HuH-7.5 (cell line): ENCODE measurements at places on chromosomes 12 and 14.

DNA sequence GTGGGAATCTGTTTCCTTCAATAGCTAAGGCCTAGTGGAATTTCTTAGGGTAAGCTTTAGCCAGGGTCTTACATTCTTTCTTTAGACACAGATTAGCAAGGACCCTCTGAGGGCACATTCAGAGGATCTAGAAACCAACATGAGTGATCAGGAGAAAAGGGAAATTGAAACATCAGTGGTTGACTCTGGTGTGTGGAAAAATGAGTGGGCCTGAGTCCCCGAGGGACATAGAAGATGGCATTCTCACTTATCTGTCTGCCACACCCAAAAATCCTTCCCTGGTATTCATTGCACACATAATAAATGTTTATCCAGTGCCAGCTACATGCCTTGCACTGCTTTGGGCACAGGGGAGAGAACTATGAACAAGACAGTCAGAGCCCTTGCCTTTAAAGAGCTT is 82.9 kb downstream of the SSPN start:
- DNase-seq, result no peak

DNA sequence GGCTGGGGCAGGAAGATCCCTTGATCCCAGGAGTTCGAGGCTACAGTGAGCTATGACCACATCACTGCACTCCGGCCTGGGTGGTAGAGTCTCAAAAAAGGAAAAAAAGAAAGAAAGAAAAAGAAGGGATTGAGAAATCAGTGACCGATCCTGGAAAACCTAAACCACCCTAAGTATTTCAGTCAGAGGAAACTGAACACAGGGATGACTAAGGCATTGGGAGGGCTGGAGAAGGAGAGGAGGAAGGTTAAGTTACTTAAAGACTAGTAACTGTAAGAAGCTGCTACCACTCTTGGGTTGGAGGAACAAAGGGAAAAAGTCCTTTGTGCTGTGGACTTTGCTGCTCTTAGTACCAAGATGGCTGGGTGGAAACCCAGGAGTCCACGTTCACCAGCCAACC is 10.6 kb downstream of the HHIPL1 start:
- no peak for DNase-seq

DNA sequence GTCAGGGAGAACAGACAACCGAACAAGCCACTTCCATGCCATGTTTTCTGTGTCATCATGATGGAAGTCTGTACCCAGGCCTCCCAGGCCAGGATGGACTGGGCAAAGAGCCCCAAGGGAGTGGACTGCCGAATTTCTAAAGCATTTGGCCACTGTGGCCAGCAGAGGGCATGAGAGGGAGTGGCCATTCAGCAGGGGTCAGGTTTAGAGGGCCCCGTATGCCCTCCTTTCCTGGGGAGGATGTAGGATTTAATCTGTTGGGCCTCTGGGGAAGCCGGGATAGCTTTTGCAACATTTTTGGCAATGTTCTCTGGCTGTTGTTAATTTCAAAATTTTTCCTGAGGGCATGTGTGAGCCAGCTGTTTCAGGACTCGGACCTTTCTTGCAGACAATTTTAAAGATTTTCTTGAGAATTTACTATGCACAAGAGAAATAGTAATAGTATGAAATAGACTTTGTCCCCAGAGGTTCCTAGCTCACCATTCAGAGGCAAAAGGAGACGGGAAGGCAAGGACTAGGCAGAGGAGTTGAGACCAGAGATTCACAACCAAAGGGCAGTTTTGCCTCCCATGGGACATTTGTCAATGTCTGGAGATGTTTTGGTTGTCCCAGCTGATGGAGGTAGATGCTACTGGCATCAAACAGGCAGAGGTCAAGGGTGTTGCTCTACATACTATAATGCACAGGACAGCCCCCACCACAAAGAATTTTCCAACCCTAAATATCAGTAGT is 18.0 kb downstream of the ACACB start:
- DNase-seq, result peak; percentile 65

DNA sequence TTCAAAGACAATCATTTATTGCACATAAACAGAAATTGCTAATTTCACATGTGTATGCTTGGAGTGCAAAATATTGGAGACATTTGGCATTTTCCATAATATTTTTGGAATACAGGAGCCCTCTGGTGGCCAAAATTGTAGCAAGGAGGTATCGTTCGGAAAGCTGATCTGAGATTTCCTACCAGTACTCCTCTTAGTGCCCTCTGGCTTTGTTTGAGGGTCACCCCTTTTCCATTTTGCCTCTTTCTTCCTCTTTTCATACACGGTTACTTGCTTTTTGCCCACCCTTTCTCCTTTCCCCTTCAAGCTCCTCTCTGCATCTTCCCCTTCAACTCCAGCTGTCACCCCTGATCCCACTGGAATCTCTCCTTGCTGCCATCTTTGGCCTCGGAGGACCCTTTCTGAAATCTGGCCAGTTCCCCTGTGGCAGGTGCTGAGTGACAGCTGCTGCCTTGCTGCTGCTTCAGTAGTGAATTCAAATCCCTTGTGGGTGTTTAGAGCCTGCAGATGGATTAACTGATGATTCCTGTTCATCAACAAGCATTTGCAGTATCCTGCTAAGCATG is 164.6 kb upstream of the PARP11 start:
- DNase-seq, result no peak

DNA sequence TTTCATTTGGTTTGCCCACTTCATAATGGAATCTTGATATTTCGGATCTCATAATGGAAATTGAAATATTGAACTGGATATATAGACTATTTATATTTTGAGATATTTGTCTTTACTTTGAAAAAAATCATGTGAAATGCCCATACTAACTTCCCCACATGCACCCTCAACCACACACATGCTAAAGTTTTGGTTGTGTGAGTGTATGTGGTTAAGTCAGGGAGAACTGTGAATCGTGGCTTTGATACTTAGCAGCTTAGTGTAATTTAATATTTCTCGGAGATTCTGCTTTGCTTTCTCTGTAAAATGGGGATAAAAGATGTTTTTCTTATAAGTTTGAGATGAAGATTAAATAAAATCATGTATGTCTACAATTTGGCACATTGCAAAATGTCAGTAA is 162.1 kb downstream of the OTOGL start:
- no peak for DNase-seq

DNA sequence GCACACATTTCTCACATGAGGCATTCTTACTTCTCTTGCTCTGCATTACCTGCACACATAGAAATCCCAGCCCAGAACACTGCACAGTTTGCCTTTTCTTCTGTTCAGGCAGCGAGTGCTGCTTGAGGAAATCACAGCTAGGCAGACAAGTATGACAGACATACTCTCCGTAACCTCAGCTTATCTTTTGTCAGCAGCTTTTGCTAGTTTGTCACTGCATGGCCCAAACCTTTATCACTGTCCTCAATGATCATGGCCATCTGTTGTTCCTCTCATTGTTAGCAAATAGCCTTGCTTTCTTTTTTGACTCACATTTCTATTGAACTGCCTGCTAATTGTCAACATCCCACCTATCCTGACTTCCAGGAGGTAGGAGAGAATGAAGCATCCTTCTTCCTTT is 5.3 kb downstream of the ZNF10 start:
- no peak for DNase-seq

DNA sequence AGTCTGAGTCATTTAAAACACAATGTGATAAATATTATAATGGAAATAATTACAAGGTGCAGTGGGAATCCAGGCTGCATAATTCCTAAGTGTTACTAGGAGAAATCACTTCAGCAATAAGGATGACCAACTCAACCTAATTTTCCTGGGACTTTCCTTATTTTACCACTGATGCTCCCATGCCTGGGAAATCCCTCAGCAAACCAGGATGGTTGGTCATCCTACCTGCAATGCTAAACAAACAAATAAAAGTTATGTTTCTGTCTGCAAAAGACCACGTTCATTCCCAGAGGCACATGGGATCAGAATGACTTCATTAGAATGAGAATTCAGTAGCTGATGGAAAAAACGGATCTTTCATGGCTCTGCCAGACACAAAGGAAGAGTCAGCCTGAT is 130.8 kb upstream of the RAP1B start:
- no peak for DNase-seq

- no peak for DNase-seq
Observed at GRCh38 chr14:74959596-74960180, 4.3 kb upstream of the PGF start.

- no peak for DNase-seq
Observed at GRCh38 chr14:99734406-99735051, 50.4 kb downstream of the CYP46A1 start.

- no peak for DNase-seq
Observed at GRCh38 chr14:34329301-34329700, 132.7 kb downstream of the SPTSSA start.

- DNase-seq, result no peak
Observed at GRCh38 chr12:88756153-88756552, 175.9 kb upstream of the KITLG start.

GRCh38 chr12:39272871-39273655 is 169.9 kb downstream of the KIF21A start:
- peak; percentile 13 for DNase-seq

DNA sequence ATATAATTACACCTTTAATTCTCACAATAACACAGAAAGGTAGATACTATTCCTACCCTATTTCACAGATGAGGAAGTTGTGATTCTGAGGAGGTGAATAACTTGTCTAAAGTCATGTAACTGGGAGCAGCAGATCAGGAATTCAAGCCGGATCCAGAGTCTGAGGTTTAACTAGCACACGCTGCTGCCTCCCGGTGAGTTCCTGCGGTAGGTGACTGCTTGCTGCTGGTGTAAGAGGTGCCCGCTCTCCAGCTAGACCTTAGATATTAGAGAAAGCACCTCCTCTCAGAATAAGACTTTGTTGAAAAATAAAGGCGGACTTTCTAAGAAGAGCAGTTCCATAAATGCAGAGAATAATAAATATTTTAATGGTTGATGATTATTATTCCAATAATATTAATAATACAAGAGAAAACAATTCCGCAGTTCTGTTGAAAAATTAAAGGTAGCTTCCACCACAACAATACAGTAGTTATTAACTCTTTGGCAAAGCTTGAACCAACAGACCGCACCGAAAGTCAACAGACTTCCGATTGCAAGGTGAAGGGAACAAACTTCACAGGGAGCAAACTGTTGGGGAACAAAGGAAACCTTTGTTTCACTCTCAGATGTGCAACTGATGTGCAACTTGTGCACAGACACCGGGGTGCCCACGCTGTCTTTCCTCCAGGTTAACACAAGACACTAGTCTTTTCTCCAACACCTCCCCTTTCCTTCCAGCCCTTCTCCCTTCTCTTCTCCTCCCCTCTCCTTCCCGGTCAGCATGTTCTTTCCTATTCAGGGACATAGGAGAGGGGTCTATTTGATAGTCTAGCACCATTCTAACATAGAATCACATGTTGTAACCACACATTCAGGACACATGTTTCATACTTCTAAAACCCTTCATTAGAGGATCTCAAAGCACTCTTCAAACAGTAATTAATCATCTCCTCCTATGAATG is 73.2 kb upstream of the EGLN3 start:
- peak; percentile 33 for DNase-seq

- DNase-seq, result no peak
Observed at GRCh38 chr14:39015360-39015961, 87.6 kb downstream of the SEC23A start.

GRCh38 chr12:12498210-12498609 is 64.5 kb downstream of the DUSP16 start:
- no peak for DNase-seq

- no peak for DNase-seq
Observed at GRCh38 chr14:64109819-64110554, 184.2 kb downstream of the ESR2 start.

DNA sequence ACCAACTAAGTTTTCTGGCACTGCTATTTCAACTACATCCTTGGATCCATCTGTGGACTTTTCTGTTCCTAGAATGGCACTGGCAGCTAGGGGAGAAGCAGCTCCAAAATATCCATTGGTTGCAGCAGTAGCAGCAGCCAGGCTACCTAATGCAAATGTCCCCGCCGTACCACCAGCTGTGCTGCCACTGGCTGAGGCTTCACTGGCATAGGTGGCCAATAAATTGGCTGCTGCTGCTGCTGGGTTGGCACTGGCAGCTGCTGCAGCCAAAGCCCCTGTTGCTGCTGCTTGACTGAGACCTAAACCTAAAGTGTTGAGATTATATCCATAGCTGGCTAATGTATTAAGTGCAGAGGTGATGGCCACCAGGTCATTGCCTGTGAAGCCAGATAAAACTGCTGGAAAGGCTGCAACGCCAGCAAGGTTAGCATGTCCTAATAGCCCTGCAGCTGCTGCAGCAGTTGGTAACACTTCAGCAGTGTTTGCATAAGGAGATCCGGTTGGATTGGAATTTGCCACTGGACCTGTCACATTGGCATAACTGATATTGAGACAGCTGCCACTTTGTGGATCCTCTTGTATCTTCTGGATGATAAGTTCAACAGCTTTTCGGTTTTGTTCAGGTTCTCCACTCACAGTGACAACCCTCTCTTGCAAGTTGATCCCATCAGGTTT is 149.5 kb downstream of the NOVA1 start:
- DNase-seq, result no peak

DNA sequence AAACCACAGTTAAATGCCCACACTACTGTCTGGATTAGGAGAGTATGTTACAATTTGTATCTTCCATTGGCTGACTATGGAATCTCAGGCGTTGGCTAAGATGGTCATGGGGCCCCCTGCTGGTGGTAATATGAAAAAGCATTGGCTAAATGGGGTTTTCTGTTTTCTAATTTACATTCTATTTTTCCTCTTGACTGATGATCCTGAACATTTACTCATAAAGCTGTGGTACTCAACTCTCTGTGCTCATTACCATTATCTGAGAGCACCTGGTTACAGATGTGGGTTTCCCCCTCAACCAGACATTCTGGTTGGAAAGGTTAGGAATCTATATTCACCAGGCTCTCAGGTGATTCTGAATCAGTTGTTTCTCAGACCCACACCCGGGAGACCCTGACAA is 64.8 kb downstream of the WSCD2 start:
- DNase-seq, result peak; percentile 44

DNA sequence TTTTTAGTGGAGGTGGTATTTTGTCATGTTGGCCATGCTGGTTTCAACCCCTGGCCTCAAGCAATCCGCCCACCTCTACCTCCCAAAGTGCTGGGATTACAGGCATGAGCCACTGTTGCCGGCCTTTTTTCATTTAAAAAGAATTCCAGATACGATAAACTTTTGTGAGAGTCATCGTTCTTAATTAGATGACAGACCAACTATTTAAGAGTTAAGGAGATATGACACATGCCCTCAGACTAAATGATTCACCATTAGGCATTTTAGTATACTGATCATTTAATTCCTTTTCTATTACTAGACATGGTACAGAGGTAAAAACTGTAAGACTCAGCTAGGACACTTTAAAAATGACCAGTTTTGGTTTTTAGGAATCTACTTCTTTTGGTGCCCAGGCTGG is 2.4 kb downstream of the ANKRD13A start:
- no peak for DNase-seq

DNA sequence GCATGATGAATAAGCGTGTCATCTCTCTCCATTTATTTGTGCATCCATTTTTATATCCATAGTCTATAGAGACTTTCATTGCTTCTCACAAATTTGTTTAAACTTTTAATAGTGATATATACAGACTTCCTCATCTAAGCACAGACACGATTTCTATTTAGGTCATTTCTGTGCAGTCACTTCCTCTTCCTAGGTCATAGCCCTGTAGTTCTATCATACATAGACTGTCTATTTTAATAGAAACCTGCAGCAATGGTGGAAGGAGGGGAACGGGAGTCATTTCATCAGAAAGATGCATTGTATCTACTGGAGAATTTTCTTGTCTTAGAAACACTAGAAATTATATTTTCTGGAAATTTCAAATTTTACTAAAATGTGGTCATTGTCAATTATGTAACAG is 133.4 kb upstream of the FGD4 start:
- no peak for DNase-seq

- no peak for DNase-seq
Observed at GRCh38 chr12:67449591-67450052, 180.5 kb downstream of the CAND1 start.
